ENCODE measurements at places on chromosomes 11 and 22.

DNA sequence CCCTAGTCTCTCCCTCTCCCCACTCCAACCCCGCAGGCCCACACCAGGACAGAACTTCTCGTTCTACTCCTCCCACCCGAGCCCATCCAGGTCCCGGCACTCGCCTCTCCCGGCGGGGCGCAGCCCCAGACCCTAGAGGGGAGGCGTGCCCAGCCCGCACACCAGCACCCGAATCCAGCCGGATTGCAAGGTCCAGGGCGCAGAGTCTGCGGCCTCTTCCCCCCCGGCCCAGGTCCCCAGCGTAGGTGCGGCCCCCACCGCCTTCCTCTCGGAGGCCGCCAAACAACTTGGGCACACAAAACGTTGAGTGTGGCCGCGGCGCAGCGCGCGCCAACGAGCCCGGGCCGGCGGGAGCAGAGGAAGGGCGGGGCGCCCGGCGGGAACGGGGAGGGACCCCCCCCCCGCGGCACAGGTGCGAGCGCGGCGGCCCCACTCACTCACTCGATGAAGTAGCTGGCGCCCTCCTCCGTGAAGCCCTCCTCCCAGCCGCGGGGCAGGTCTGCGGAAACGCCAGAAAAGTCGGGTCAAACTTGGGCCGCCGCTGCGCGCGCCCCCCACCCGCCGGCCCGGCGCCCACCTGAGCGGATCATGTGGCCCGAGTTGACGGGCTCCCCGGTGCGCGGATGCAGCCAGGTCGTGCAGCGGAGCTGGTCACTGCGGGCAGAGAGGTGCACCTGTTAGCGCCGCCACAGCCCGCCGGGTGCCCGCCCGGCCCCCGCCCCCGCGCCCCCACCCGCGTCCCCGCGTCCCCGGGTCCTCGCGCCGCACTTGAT, 480 bp downstream of the PLEKHA7 start:
- DNase-seq: peak; percentile 14

DNA sequence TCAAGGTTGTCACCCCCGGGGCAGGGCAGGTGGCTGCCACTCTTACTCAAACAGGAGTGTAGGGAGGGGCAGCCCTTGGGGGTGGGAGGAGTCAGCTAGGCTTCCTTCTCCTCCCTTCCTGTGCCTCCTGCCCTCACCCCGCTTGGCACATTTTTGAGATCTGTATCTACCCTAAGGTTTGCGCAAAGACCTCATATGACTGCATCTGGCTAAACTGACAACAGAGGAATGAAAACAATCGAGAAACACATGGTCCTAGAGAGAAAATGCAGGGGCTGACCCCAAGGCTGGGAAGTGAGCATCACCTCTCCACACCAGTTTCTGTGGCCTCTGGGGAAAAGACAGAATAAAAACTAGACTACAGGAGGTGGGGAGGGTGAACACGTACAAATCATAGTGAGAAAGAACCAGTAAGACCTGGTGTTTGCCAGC, 28.1 kb downstream of the IGSF9B start:
- DNase-seq: no peak

DNA sequence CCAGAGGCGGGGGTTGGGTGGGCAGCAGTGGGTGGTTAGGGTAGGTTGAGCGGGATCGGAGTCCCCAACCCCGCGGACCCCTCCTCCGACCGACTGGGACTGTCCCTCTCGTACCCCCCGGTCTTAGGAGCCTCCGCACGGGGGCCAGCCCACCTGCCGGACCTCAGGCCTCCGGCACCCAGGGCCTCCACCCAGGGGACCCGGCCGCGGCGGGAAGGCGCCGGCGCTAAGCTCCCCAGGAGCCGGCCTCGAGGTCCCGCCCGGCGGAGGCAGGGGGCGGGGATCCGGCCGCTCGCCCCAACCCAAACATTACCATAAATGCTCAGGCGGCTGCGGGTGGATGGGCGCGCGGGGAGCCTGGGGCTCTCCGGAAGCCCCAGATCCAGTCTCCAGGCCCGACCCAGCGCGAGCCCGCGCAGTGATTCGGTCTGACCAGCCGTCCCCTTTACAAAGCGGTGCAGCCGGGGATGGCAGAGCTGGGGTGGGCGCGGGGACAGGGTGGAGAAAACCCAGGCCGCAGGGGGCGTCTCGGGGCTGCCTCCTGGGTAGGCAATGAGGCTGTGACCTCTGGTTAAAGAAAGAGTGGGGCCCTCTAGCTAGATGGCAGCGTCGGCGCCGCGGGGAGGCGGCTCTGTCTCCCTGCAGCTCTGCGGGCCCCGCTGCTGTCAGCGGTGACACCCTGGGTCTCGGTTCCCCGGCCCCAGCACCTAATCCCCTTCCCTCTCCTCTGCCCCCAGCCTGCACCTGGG, 4.0 kb upstream of the MCAM start:
- DNase-seq: no peak

DNA sequence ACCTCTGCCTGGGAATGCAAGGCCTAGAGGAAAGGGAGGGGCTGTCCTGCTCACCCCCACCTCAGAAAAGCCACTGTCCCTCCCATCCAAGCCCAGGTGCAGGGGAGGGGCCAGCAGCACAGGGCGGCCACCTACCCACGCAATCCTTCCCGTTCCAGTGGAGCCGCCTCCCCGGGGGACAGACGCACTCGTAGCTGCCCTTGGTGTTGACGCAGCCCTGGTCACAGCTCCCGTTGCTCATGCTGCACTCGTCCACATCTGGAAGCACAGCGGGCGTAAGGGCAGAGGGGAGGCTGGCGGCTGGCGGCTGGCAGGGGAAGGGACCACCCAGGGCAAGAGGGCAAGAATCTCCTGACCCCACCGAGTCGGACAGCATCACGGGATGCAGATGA, 40.3 kb upstream of the TTLL12 start:
- DNase-seq: no peak

DNA sequence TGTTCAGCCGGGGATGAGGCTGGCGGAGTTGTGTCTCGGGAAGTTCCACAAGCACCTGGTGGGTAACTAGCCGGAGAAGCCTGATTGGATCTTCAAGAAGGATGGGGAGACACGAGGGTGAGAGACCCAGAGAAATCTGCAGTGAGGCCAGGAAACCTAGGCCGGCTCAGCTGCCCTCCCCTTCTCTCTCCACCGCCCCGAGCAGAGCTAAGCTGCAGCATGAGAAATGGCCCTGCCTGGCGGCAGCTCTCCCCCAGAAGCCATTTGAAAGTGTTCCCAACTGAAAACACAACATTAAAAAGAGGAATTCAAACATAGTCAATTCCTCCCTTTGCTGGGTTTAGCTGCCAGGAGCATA, 77.8 kb upstream of the SHISAL1 start:
- no peak for DNase-seq

- no peak for DNase-seq
Measured at GRCh38 chr22:38824585-38824984, 19.2 kb downstream of the NPTXR start.

GRCh38 chr11:59659981-59660380, 8.9 kb downstream of the PATL1 start:
- DNase-seq: no peak

DNA sequence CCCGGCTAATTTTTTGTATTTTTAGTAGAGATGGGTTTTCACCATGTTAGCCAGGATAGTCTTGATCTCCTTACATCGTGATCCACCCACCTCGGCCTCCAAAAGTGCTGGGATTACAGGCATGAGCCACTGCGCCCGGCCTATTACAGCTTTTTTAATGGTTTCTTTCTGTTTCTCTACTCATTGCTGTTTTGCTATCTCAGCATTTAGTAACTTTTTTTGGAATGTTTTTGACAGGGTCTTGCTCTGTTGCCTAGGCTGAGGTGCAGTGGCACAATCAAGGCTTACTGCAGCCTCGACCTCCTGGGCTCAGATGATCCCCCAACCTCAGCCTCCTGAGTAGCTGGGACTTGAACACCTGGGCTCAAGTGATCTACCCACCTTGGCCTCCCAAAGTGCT, 4.7 kb upstream of the CRKL start:
- no peak for DNase-seq

- no peak for DNase-seq
Measured at GRCh38 chr22:20025401-20026203, 4.7 kb downstream of the TANGO2 start.

DNA sequence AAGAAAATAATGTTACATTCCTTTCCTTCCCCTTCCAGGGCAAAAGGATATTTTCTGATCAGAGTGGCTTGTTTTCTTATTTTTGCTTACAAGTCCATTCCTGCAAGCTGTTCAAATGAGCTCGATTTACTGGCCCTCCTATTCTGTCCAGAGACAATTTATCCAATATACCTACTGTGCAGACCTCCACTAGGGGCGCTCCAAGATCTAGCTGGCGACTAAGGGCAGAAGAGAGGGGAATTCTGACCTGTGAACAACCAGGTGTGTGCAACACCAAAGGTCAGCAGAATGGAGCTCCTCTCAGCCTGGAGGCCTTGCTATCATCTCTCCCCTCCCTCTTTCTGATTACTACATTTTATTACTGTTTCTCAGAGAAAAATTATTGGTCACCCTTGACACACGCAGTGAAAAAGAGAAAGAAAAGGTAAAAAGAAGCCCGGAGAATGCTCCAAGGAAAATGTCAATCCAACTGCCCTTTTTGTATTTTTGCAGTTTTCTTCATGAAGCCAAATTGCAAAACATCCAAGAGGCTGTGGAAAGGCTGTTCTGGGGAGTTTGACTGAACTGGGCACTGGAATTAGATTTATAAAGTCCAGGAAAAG, 3.2 kb downstream of the SEZ6L start:
- DNase-seq: no peak

DNA sequence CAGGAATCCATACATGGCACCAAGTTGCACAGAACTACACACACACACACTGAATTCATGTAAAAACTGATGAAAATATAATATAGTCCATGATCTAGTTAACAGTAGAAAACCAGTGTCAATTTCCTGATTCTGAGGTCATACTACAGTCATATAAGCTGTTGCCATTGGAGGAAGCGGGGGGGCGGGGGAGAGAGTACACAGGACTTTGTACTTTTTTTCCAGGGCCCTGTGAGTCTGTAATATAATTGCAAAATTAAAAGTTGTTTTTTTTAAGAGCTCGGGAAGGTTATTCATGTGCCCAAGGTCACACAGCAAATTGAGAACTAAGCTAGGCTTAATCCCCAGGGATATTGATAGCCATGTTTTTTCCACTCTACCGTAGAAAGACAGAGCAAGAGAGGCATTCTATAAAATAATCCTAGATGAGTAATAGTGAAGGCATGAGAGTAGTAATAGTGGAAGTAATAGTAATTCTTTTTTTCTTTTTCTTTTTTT, 312.3 kb downstream of the MN1 start:
- no peak for DNase-seq

GRCh38 chr11:3121931-3122774, 43.0 kb downstream of the OSBPL5 start:
- DNase-seq: no peak
